ENCODE measurements at places on chromosomes 4 and X.

- DNase-seq = no peak
Measured at GRCh38 chrX:139207655-139208054, 322.9 kb upstream of the F9 start.

DNA sequence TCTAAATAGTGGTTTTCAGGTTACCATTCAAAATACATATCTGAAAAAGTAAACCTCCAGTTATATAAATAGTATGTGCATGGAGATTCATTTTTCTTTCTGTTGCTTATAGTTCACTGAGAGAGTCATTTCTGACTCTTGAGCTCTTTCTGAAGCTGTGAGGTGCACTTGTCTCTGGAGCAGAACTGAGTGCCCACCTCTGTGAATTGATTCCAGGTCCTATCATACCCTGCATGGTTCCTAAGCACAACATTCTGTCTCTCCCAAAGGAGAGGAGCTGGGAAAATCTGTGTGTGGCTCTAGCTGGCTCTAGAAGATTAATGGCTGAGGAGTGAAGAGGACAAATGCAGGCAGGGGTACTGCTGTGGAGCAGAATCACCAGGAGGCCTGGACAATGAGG is 161.6 kb upstream of the HCCS start:
- no peak for DNase-seq

- DNase-seq = no peak
Measured at GRCh38 chrX:38332505-38332904, 5.2 kb upstream of the RPGR start.

GRCh38 chr4:39415678-39416283 is 9.1 kb downstream of the KLB start:
- DNase-seq = no peak

GRCh38 chr4:150679765-150680343 is 97.9 kb downstream of the MAB21L2 start:
- DNase-seq = no peak

DNA sequence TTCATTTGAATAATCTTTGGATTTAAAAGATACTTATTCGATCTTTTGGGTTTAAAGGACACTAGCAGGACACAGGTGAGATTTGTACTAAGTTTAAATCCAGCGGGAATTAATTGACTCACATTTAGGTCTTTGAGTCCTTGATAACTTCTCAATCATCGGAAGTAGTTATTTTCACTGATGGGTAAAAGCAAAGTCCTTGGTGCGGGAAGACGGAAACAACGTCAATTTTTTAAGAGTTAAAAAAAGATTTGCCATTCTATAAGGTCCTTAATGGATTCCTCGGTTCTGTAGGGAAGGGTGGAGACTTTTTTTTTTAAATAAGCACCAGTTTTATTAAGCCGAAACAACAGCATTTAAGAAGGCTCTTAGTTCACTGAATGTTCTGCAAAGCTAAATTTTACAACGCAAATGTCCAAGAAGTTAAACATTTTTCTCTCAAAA is 2.9 kb downstream of the TMSB4X start:
- no peak for DNase-seq

GRCh38 chr4:138636781-138637180 is 378.8 kb upstream of the NOCT start:
- no peak for DNase-seq

DNA sequence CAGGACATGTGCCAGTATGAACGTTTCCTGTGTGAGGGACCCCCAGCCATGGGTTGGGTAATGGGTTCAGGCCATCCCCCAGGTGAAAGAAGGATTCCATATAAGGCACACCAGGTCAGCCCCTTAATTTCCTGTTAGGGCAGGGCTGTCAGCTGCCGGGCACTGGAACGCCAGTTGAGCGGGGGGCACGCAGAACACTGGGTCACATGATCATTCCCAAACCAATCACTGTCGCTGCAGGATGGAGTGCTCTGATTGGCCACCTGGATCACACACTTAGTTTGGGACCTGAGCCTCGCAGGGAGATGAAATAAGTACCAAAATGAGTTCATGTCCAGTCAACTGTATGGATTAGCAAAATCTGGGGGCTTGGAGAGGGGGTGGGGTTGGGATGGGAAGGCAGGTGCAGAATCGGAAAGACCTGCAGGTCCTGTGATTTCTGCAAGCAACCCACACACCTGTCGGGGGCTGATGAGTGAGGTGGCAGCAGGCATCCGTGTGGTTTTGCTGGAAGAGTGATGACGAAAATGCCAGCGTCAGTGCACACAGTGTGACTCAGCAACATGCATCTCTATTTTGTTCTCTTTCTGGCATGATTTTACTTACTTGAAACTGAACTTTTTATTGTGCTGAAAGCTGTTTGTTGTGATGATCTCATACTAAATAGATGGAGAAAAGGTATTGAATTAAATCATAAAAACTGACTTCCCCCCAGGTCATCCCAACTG is 32.2 kb downstream of the RNF212 start:
- no peak for DNase-seq

GRCh38 chr4:26851129-26851528 is 9.5 kb upstream of the STIM2 start:
- DNase-seq = no peak

GRCh38 chr4:102694791-102695190 is 66.0 kb downstream of the MANBA start:
- no peak for DNase-seq

DNA sequence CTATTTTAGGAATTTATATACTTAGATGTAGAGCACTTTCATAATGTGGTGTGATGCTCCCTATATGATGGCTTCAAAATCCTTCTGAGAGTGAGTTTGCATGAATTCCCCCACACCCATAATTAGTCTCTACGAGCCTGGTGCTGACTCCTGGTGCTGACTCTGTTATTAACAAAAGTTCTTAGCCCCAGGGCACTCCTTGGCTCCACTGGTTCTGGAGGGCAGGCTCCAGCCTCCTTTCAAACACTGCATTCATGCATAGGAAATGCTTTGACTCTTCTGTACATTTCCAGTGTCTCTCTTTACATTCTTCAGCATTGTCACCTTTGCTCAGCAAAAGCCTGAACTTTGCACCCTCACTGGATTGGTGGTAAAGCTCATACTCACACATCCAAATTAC is 64.0 kb downstream of the LNX1 start:
- DNase-seq = no peak

DNA sequence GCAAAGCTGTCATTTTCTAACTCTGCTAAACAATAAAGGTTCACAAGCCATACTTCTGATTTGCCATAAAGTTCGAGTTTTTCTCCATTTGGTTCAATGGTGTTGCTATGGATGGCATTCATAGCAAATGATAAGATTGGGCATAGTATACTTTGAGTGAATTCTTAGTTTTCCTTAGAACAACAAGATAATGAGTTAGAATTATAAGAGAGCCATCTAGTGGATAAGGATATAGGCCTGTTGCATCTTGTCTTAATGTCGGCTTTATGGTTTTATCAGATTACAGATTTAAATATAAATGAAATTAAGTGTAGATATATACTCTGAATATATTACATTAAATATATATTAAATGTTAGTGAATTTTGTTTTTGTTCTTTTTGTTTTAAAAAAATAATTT is 644.6 kb downstream of the IL1RAPL1 start:
- DNase-seq = no peak

- no peak for DNase-seq
Measured at GRCh38 chr4:125303821-125304220, 10.9 kb upstream of the FAT4 start.

DNA sequence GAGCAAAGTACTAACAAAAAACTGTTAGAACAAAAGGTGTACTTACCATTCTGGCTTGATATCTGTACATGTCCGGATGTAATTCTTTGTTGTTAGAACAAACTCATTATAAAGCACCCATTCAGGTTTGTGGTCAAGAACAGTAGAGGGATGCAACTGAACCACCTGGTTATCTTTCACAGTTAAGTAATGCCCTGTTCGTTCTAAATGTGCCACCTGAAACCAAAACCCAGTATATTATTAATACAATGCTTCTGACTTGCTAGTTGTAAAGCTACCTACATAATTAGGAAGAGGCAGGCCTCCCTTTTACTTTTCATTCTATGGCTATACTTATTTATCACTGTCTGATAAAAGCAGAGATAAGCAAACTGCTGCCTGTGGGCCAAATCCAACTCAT is 54.8 kb downstream of the DHX15 start:
- no peak for DNase-seq

DNA sequence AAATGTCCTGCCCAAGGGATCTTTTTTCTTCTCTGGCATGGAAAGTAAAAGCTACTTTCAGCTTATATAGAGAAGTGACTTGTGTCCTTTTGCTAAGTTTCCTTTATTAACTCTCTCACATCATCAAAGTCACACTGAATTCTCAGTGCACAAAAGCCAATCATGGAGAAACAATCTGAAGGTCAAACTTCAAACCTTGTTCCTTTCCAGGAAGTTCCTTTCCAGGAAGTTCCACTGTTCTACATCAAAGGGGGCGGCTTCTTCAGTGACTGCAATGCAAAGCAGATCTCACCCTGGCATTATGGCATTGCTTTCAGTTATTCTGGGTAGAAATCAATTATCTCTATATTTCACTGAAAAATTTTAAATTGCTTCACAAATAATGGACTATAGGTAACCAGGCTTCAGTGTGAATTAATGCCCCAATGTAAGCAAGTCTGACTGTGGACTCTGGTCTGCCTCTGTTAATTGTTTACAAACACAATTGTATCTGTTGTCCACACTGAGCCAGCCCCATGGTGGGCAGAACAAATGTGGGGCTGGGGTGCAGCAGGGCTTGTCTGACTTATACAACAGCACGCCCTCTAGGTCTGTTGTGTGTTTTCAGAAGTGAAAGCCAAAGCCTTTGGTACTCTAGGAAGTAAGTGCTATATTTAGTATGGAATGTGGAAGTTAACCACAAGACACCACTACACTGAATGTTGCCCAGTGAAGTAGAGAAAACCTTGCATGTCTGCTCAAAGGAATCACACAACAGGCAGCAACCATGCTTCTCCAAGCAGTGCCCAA is 98.8 kb downstream of the CDS1 start:
- DNase-seq = no peak

DNA sequence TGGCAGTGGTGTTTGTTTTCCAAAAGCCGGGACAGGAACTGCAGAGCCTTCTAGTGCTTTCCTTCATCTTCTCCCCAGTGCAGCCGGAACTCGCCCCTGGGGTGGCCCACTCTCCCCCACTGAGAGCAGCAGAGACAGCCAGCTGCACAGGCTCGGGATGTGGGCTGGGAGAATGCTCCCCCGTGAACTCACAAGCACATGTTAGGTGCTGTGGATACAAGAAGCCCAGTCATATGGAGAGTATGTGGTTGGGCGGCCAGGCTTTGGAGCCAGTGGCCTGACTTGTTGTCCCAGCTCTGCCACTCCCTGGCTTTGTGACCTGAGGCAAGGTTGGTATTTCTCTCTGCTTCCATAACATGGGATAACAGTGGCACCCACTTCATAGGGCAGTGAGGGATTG is 9.4 kb upstream of the KIAA0232 start:
- no peak for DNase-seq

DNA sequence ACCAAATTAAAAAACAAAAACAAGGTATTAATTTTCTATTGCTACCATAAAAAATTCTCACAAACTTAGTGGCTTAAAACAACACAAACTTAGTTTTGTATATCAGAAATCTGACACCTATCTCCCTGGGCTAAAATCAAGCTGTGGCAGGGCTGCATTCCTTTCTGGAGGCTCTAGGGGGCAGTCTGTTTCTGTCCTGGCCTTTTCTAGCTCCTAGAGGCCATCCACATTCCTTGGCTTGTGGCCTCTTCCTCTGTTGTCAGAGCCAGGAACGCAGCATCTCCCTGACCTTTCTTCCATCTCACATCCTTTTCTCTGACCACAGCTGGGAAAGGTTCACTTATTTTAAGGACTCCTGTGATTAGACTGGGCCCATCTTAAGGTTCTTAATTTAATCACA is 38.9 kb upstream of the TLR2 start:
- no peak for DNase-seq

GRCh38 chr4:184689681-184690080 is 40.1 kb downstream of the PRIMPOL start:
- DNase-seq = no peak

DNA sequence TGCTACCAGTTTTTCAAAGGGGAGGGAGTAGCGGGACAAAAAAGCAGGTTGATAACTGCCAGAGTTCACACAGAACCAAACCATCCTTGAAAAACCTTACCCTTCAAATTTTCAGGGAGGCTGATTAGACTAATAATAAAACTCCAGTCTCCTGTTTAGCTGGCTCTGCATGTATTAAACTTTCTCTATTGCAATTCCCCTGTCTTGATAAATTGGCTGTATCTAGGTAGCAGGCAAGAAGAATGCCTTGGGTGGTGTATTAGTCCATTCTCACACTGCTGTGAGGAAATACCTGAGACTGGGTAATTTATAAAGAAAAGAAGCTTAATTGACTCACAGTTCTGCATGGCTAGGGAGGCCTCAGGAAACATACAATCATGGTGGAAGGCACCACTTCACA is 18.1 kb upstream of the PLP1 start:
- no peak for DNase-seq

GRCh38 chr4:16416601-16417000 is 190.3 kb upstream of the TAPT1 start:
- DNase-seq = no peak

DNA sequence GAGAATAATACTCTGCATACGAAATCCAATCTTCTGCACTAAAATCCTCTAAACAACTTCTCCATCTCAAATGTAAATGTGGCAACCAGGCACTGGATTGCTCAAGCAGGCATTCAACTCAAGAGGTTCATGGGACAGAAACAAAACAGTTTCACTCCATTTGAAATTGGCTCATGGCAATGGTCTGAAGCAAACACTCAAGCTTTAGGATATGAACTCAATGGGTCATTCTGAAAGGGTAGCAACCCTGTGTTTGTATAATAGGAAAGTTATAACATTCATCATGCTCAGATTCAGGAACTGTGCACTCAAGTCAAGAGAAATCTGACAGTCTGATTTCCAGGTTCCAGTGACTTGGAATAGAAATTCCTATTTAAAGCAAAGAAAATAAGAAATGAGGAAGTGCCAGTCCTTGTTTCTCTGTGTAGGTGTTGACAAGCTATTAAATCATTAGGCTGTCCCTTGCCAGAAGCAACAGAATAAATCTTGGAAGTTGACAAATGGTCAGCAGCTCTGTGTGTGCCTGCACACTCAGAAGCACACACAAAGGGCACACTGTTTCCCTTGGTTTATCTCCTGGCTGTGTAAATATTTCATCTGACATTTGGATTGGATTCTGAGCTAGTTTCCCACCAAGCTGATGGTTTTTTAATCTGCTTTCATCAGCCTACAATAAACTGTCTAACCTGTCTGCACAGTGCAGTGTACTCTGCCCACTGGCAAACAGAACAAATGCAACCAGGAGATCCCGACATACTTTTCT is 75.9 kb upstream of the CITED1 start:
- no peak for DNase-seq

DNA sequence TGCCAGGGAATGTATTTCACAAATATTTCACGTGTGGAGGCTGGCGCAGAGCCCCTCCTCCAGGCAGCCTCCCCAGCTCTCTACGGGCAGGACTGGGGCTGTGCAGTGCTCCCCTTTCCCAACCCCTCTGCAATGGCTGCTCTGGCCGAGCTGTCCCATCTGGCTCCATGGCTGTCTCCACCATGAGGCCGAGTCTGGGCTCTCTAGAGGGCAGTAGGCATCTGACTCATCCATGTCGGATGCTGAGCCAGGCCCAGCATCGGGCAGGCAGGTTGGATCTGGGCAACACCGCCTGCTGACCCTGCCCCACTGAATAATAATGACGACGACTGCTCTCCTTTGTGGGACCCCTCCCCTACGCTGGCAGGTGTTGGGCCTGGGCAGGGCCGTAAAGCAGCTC is 11.0 kb upstream of the SH3TC1 start:
- DNase-seq = no peak

GRCh38 chr4:126396703-126397102 is 1081.9 kb downstream of the FAT4 start:
- DNase-seq = no peak
